Effector memory CD4-positive, alpha-beta T cell (primary cell): ENCODE measurements at places on chromosomes 1 and 21.

GRCh38 chr1:24925082-24925779 lies 4.8 kb downstream of the RUNX3 start:
- H3K27me3 ChIP-seq = no peaks in the 10 kb centered on the region
- peak; percentile 90 for DNase-seq
- H3K36me3 ChIP-seq = peaks cover 29% of the 10 kb centered on the region
- H3K27ac ChIP-seq = peak overlapping the region; percentile 96
- peaks cover 76% of the 10 kb centered on the region for H3K4me1 ChIP-seq

- H3K27me3 ChIP-seq = no peaks in the 10 kb centered on the region
- H3K27ac ChIP-seq = no peak overlapping the region
- H3K36me3 ChIP-seq = no peaks in the 10 kb centered on the region
- no peak for DNase-seq
- no peak overlapping the region for H3K4me3 ChIP-seq
- no peaks in the 10 kb centered on the region for H3K4me1 ChIP-seq
Observed at GRCh38 chr1:147897029-147897752, 5.4 kb upstream of the GJA8 start.

- H3K4me1 ChIP-seq = no peaks in the 10 kb centered on the region
- no peak overlapping the region for H3K4me3 ChIP-seq
- DNase-seq = no peak
- no peaks in the 10 kb centered on the region for H3K27me3 ChIP-seq
- no peaks in the 10 kb centered on the region for H3K36me3 ChIP-seq
Observed at GRCh38 chr1:231407547-231408396, 14.3 kb downstream of the EGLN1 start.

DNA sequence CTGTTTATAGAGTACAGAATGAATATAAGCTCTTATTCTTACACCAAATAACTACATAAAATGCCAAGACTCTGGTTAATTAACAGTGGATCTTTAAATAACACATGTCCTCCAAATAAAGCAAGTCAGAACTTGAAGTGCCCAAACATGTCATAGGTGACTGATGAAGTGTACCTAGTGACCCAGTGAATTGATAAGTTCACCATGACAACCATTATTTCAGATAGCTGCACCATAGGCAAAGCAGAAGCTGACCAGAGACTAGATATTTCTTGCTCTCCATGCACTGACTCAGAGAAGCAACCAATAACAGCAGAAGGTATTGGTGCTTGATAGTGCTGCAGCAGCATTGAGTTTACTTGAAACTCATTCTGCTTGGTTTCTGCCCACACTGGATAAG lies 192.1 kb downstream of the DUSP10 start:
- H3K27me3 ChIP-seq = no peaks in the 10 kb centered on the region
- no peaks in the 10 kb centered on the region for H3K36me3 ChIP-seq
- H3K4me3 ChIP-seq = no peak overlapping the region
- no peak overlapping the region for H3K27ac ChIP-seq
- no peaks in the 10 kb centered on the region for H3K4me1 ChIP-seq

DNA sequence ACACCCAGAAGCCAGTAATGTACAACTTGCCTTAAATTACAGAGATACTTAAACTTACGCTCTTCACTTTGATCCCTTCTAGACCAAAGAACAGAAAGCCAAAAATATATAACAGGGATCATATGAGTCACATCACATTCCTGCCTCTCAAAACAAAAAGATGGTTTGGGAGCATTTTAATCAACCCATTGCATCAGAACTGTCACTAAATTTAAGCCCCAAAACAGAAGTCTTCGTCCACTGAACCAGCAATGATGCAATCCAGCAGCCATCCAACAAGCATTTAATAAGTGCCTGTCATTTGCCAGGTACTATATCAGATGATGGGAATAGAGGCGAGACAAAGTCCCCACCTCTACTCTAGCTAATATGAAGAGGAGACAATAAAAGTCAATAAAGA lies 42.7 kb upstream of the GLIS1 start:
- no peak for DNase-seq
- no peaks in the 10 kb centered on the region for H3K4me1 ChIP-seq
- H3K4me3 ChIP-seq = no peak overlapping the region
- H3K27ac ChIP-seq = no peak overlapping the region

GRCh38 chr1:212415107-212415841 lies 588 bp upstream of the PACC1 start:
- peaks cover 10% of the 10 kb centered on the region for H3K36me3 ChIP-seq
- H3K4me3 ChIP-seq = peak overlapping the region; percentile 98
- H3K4me1 ChIP-seq = peaks cover 7% of the 10 kb centered on the region

DNA sequence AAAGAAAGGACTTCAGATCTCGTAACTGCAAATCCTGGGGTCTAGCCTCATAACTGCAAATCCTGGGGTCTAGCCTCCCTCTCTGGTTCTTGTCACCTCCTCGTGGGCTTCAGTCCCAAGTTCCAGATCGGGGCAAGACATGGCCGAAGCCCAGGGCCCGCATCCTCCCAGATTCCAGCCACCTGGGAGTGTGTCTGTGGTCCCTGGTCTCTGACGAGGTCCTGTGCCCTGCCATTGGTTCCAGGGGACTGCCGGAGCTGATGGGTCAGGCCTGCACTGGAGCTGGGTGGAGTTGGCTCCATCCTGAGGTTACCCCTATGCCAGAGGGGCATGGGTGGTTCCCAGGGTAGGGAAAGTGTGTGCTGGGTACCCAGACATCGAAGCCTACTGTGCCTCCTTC lies 17.7 kb upstream of the C1orf174 start:
- H3K36me3 ChIP-seq = no peaks in the 10 kb centered on the region
- H3K4me3 ChIP-seq = no peak overlapping the region
- no peaks in the 10 kb centered on the region for H3K4me1 ChIP-seq
- no peak for DNase-seq

DNA sequence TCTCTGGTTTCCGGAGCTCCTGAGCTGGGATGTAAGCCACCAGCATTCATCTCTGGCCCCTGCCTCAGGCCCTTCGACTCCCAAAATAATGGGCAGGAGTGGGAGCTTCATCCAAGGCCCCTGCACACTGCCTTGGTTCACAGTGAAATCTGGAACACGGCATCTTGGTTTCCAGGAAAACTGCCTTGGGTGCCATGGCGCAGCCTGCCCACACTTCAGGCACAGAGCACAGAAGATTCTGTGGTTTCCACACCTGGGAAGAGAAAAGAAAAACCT lies 48.8 kb upstream of the POFUT2 start:
- H3K4me3 ChIP-seq = no peak overlapping the region
- no peaks in the 10 kb centered on the region for H3K4me1 ChIP-seq
- H3K36me3 ChIP-seq = no peaks in the 10 kb centered on the region
- no peak for DNase-seq
- no peaks in the 10 kb centered on the region for H3K27me3 ChIP-seq

DNA sequence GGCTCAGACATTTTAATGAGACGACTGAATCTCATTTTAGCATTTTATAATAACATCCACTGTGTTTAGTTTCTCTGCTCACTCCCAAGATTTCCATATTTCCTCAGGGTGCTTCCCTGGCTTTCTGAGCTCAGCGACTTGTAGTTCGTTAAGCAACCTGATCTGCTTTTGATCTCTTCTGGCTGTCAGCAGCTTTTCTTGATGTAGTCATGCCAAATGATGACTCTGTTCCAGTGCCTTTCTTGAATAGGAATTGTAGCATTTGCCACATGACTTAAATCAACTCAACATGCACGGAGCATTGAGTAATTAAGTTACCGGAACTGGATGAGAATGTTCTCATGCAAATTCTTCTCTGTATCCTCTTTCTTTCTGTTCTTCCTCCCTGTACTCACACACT lies 246.1 kb downstream of the FMN2 start:
- no peak for DNase-seq
- no peak overlapping the region for H3K27ac ChIP-seq
- H3K36me3 ChIP-seq = no peaks in the 10 kb centered on the region
- H3K4me1 ChIP-seq = no peaks in the 10 kb centered on the region
- H3K4me3 ChIP-seq = no peak overlapping the region
- H3K27me3 ChIP-seq = no peaks in the 10 kb centered on the region

GRCh38 chr1:227958617-227959324 lies 11.0 kb upstream of the WNT9A start:
- no peaks in the 10 kb centered on the region for H3K4me1 ChIP-seq
- no peak overlapping the region for H3K4me3 ChIP-seq
- no peak for DNase-seq
- no peak overlapping the region for H3K27ac ChIP-seq

DNA sequence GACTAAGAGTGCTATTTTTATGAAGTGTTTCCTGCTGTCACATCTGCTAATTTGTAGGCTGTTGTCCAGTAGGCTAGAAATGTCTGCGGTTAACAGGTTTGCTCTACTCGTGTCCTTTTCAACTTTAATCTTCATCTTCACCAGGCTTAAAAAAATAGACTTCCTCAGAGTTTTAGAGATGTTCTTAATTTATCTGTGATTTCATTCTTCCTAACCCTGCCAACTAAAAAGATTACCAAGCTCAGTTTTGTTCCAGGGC lies 66.8 kb downstream of the SASS6 start:
- no peak overlapping the region for H3K27ac ChIP-seq
- H3K4me1 ChIP-seq = peaks cover 2% of the 10 kb centered on the region
- DNase-seq = no peak
- no peaks in the 10 kb centered on the region for H3K27me3 ChIP-seq

DNA sequence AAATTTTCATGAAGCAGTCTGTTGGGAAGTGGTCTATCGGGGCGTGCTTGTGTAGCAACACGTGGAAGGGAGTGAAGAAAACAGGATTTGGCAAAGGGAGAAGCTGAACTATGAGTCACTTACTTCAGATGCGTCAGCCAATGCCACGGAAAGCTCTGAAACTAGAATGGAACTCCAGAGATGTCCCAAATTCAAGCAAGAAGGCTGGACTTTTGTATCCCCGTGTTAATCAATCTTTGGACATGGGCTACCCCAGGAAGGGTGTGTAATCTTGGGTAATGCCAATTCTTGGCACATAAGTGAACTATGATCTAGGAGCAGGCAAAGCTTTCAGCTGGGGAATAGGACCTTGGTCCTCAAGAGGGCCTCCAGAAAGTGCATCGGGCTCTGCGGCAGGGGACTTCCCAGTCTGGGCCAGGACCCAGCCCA lies 102.6 kb downstream of the ADSS2 start:
- H3K4me3 ChIP-seq = no peak overlapping the region
- no peaks in the 10 kb centered on the region for H3K27me3 ChIP-seq
- no peak overlapping the region for H3K27ac ChIP-seq
- H3K36me3 ChIP-seq = no peaks in the 10 kb centered on the region
- no peak for DNase-seq

- DNase-seq = no peak
- no peaks in the 10 kb centered on the region for H3K36me3 ChIP-seq
- no peak overlapping the region for H3K4me3 ChIP-seq
- no peak overlapping the region for H3K27ac ChIP-seq
- no peaks in the 10 kb centered on the region for H3K4me1 ChIP-seq
Observed at GRCh38 chr21:45244799-45245340, 42.8 kb downstream of the POFUT2 start.

GRCh38 chr1:171742577-171742922 lies 685 bp upstream of the VAMP4 start:
- H3K36me3 ChIP-seq = no peaks in the 10 kb centered on the region
- peak overlapping the region; percentile 91 for H3K4me3 ChIP-seq
- peak overlapping the region; percentile 96 for H3K27ac ChIP-seq
- H3K4me1 ChIP-seq = peaks cover 15% of the 10 kb centered on the region

DNA sequence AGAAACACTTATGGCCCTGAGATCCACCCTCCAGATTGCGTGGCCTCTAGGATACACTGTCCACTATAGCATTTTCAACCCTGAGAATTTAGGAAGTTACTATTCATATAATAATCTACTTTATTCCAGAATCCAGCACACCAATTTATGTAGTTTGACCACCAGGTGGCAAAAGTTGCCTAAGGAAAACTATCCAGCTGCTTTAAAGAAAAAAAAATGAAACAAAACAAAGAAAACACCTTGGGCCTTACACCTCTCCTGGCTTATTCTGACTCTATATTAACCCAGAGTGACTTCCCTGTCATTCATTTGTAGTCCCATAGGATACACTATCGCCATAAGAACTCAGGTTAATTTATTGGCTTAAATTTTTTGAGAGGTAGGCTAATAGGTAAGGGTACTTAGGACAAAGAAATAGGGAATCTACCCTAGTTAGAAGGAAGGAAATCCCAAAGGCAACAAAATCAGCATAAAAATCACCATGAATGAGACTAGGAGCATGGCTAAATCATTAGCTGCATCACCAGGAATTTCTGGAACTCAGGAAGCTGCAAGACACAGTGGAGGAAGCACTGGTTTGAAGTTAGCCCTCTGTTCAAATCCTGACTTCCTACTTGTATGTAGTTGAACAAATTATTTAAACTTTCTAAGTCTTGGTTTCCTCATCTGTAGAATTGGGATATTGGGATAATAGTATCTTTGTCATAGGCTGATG lies 107.5 kb downstream of the SPAG17 start:
- no peak overlapping the region for H3K27ac ChIP-seq
- DNase-seq = no peak
- H3K36me3 ChIP-seq = no peaks in the 10 kb centered on the region
- no peaks in the 10 kb centered on the region for H3K4me1 ChIP-seq

- H3K36me3 ChIP-seq = no peaks in the 10 kb centered on the region
- no peak overlapping the region for H3K27ac ChIP-seq
- DNase-seq = no peak
- no peaks in the 10 kb centered on the region for H3K27me3 ChIP-seq
- H3K4me3 ChIP-seq = no peak overlapping the region
- H3K4me1 ChIP-seq = peaks cover 39% of the 10 kb centered on the region
Observed at GRCh38 chr1:221783437-221783836, 41.5 kb upstream of the DUSP10 start.

DNA sequence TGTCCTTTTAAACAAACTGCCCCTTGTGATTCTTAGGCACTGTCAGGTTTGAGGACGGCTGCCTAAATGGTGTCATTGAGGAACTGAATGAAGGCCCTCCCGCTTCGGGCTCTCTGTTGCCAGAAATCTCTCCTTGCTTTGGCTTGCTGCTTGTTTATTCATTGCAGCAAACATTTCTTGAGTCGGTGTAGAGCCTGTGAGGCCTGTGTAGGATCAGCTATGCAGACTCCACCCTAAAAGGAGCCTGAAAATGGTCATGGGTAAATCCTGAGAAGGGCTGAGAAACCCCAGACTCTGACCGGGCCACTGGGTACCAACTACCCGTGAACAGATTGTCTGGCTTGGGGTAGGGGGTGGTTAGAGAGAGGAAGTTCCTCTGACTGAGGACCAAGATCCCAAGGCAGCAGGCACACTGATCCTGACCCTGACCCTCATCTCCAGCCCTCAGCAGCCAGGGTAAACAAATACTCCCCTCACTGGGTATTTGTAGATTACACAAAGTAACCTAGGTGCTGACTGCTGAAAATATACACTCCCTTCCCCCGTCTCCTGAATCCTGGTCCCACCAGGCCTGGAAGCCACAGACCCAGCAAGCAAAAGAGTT lies 3.1 kb downstream of the IL6R start:
- peaks cover 3% of the 10 kb centered on the region for H3K36me3 ChIP-seq
- H3K4me1 ChIP-seq = peaks cover 55% of the 10 kb centered on the region
- no peaks in the 10 kb centered on the region for H3K27me3 ChIP-seq
- peak overlapping the region; percentile 82 for H3K27ac ChIP-seq
- peak overlapping the region; percentile 67 for H3K4me3 ChIP-seq
